ENCODE measurements at places on chromosomes 5 and 9. TPM values are rescaled to one million over a fixed set of nuclear protein-coding genes. Genes with fewer than 3 reads are reported as not detected.

EQTN gene
- polyA plus RNA-seq, result 0.46 TPM

FIBCD1 gene
- 2.2 TPM for polyA plus RNA-seq

PCDHB7 gene
- polyA plus RNA-seq, result 6.0 TPM

HSPB3 gene
- polyA plus RNA-seq, result 6.7 TPM

SPOCK1 gene
- polyA plus RNA-seq, result 0.97 TPM

MYMK gene
- polyA plus RNA-seq, result 0.31 TPM

GMCL2 gene
- not detected for polyA plus RNA-seq

GRM6 gene
- polyA plus RNA-seq, result 1.8 TPM

SOHLH1 gene
- not detected for polyA plus RNA-seq

C1QTNF2 gene
- polyA plus RNA-seq, result 2.9 TPM

IFNE gene
- polyA plus RNA-seq, result 0.20 TPM

NUP214 gene
- 34.3 TPM for polyA plus RNA-seq

DMRTA1 gene
- 2.3 TPM for polyA plus RNA-seq

NUTM2G gene
- 0.92 TPM for polyA plus RNA-seq

ST8SIA4 gene
- polyA plus RNA-seq, result 11.9 TPM

OBP2B gene
- not detected for polyA plus RNA-seq

TMEM252 gene
- 2.0 TPM for polyA plus RNA-seq

STPG3 gene
- 1.5 TPM for polyA plus RNA-seq

TAF11L4 gene
- polyA plus RNA-seq, result not detected

SV2C gene
- 0.60 TPM for polyA plus RNA-seq

WDR31 gene
- 6.1 TPM for polyA plus RNA-seq

LIFR gene
- polyA plus RNA-seq, result 113 TPM

ZDHHC11 gene
- 24.1 TPM for polyA plus RNA-seq

ZBED3 gene
- 29.4 TPM for polyA plus RNA-seq

INSL4 gene
- polyA plus RNA-seq, result not detected
